ENCODE measurements at places on chromosomes 5 and 9. TPM values are rescaled to one million over a fixed set of nuclear protein-coding genes. Genes with fewer than 3 reads are reported as not detected.

DNA sequence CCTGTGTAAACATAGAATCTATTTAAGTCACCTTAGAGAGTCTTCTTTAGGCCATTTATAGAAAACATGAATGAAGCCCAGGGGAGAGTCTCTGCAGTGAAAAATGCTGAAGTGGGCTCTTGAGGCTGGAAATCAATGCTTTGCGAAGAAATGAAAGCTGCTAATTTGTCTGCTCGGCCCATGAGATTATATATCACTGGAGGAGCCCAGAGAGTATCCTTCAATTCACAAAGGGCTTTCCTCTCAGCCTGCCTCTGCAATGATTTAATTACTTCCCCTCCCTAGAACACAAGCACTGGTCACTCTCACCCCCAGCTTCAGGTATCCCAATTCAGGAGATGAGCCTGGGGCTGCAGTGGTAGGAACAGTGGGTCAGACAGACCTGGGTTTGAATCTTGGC lies 8.2 kb upstream of the DRD1 start:
- DNase-seq: no peak

- DNase-seq: peak; percentile 28
Measured at GRCh38 chr5:181181650-181182565, 23.1 kb downstream of the TRIM7 start.

- DNase-seq: no peak
Measured at GRCh38 chr9:109579191-109579948, 81.3 kb upstream of the PTPN3 start.

GRCh38 chr5:10423022-10423421 lies 18.7 kb upstream of the ROPN1L start:
- no peak for DNase-seq

DNA sequence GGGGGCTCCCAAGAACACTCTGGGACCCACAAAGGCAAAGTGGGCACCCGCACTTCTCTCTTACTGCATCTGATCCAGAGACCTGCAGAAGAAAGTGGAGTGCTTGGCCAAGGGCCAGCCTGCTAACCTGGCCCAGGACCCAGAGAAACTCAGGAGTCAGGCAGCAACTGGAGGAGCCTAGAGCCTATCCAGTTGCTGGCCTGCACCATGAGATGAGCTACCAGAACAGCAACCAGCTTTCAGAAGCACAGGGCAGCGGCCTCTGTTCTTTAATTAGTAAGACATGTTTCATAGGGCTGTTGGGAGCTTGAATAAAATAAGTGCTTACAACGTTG lies 298.3 kb downstream of the GADD45G start:
- no peak for DNase-seq

The PHF24 gene
- 0.01 TPM for polyA plus RNA-seq
